Globus pallidus (tissue), 1 donor: ENCODE measurements at places on chromosomes 5 and 9.
A peak's percentile ranks its signal among the peaks of the same experiment; 100 is the strongest.

DNA sequence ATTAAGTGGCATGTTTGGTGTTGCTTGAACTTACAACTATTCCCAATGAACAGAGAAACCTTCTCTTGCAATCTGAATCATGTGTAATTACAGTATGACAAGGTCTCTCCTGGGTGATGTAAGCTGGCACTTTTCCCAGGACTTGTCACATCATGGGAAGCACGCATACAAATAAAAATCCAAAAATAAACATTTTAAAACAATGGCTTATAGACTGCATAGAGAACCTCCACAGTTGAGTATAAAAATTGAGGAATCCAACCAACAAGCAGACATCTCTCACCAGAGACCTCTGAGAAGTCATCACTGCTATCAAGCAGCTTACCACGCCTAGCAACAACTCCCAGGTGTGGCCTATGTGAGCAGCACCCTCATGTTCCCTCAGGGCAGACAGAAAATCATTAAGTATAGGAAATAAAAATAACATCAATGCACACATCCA, 3.9 kb downstream of the MLLT3 start:
- no peak for DNase-seq

DNA sequence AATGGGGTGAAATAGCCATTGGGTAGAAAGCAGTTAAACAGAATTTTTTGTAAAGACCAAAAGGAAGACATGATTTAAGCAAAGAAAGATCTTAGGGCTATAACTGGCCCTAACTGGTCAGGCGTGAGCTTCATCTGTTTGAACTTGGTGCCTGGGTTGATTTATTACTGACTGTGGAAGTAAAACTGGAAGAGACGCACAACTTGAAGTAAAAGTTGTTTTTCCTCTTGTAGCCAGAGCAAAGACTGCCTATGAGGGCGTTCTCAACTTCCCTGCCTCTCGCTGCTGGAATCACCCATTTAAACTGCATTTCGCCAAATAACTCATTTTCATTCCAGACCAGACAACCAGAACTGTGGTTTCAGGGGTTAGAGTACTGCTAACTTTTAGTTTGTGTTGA, 1.5 kb downstream of the THBS4 start:
- no peak for DNase-seq

DNA sequence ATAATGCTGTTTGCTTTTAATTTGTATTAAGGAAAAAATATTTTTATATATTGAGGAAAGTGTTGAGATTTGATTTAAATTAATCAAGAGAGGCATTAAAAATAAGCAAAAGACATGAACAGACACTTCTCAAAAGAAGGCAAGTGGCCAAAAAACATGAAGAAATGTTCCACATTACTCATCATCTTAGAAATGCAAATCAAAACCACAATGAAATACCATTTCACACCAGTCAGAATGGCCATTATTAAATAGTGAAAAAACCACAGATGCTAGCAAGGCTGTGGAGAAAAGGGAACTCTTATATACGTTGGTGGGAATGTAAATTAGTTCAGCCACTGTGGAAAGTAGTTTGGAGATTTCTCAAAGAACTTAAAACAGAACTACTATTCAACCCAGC, 45.9 kb downstream of the RANBP17 start:
- DNase-seq = no peak

DNA sequence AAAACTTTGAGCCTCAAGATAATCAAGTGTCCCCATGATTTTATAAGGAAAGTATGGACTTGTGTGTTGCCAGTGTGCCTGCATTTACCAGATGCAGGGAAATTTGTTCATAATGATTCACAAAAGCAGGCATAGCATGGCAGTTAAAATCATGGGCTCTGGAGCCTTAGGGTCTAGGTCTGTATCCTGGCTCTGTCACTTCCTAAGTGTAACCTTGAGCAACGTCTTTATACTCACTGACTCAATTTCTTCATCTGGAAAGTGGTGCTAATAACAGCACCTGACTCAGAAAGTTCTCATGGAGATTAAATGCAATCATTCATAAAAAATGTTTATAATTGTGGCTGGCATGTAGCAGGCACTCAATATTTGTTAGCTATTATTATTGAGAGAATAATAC, 234.9 kb downstream of the SAXO1 start:
- DNase-seq = no peak

DNA sequence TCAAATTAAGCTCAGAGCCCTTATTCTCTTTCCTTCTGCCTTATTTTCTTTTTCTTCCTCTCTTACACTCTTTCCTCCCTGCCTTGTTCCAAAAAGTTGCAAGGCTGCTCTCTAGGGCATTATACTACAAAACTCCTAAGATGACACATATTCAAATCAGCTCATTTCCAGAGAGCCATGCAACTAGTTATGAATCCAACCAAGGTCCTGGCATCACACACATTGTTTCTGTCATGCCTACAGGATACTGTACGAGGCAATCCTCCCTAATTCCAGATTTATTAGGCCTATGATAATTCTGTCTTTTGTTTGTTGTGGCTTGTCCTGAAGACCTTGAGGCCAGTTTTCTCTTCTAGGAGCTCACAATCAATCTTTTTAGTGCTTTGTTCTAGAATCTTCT, 87.0 kb upstream of the TBCA start:
- no peak for DNase-seq

- no peak for DNase-seq
Measured at GRCh38 chr5:50562694-50563093, 103.7 kb upstream of the PARP8 start.

GRCh38 chr9:82302968-82303655, 314.5 kb downstream of the SPATA31D1 start:
- DNase-seq = no peak

GRCh38 chr5:98957307-98957706, 28.5 kb upstream of the CHD1 start:
- no peak for DNase-seq

DNA sequence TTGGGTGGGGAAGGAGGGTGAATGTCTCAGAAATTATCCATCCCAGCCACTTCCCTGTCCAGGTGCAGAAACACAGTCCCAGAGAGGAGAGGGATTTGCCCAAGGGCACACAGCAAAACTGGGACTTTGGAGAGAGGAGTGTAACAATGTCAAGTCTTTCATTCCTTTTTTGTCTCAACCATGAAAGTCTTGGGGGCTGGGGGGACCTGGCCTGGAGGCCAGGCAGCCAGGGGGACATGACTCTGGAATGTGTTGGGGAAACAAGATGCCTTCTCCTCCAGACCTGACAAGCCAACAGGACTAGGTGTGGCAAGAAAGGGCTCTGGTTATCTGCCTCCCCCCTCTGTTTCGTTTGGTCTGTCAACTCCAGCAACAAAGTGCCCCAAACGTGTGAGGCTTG, 13.9 kb upstream of the HAND1 start:
- no peak for DNase-seq

DNA sequence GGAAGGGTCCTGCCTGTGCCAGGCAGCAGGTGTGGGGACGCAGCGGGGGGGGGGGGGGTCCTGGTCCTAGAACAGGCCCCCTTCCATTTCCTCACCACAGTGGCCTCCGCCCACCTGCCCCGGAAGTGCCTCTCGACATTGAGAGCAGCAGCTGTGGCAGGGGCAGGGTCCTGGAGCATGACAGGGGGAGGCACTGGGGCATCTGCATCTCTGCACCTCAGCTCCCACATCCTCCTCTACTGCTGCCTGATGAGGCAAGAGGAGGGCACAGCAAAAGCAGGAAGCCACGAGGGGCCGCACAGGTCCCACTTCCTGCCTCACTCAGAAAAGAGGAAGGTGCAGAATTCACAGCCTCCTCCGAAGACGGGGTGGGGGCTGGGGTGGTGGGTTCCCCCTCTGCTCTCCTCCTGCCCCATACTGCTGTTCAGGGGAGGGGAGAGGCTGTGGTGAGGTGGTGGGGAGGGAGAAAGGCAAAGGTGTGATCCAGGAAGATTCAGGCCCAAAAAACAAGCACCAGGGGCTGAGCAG, 14.8 kb downstream of the AKNA start:
- peak; percentile 65 for DNase-seq

GRCh38 chr5:156407251-156407650, 80.3 kb downstream of the SGCD start:
- DNase-seq = no peak

DNA sequence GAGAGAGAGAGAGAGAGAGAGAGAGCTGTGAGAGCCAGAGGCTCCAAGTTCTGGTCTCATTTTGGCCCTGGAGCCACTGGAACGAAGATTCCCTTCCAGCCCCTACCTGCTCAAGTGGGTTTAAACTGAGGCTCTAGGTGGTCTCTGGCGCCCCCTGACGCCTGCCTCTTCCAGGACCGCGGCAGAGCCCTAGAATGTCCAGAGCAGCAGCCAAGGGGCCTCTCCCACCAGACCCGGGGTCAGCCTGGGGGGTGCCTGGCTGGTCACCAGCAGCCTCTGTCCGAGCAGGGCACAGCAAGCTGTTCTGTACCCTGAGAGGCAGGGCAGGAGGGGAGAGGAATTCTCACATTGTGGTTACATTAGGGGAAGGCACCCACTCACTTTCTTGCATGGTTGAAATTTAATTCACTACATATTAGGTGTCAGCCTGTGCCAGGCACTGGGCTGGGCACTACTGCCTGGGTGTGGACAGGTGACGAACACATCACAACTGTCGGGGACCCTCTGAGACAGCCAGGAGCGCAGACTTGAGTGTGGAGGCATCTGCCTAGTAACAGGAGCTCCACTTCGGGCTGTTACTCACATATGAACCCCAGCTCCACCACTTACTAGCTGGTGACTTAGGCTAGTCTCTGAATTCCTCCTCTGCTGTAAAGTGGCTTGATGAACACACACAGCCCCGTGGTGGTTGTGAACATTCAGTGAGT, 44.5 kb downstream of the AMBP start:
- peak; percentile 20 for DNase-seq

GRCh38 chr5:3347741-3348140, 247.9 kb upstream of the IRX1 start:
- DNase-seq = no peak

DNA sequence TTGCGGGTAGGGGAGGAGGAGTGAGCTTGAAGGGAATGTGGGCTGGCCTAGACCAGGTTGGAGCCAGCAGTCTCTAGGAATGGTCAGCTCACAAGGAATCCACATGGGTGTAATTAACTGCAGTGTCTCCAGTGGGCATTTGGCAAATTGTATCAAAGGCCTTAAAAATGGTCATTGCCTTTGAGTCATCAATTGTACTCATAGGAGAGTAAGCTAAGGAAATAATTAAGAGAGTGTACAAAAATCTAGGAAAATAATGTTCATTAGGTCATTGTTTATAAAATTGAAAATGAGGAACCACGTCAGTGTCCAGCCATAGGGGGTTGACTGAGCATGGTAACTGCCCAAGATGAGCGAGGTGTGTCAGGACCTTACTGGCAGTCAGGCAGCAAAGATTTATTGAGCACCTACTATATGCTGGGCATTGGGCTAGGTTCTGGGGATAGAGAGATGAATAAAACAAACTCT, 29.8 kb upstream of the RPL26L1 start:
- no peak for DNase-seq

DNA sequence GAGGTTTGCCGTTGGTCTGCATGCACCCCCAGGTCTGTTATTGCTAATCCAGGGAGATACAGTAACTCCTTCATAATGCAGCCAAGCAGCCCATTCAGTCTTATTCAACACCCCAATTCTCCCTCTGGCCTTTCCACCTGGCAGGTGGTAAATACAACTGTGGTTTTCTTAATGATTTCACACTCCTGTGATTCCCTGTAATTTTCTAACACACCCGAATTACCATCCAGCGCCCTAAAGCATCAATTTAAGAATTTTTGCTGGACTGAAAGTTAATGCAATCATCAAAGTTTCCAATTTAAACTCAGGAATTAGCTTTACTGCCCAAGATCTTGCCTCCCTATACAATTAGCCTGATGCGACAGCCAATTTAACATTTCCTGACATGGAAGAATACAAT, 62.5 kb downstream of the GNAQ start:
- DNase-seq = no peak

DNA sequence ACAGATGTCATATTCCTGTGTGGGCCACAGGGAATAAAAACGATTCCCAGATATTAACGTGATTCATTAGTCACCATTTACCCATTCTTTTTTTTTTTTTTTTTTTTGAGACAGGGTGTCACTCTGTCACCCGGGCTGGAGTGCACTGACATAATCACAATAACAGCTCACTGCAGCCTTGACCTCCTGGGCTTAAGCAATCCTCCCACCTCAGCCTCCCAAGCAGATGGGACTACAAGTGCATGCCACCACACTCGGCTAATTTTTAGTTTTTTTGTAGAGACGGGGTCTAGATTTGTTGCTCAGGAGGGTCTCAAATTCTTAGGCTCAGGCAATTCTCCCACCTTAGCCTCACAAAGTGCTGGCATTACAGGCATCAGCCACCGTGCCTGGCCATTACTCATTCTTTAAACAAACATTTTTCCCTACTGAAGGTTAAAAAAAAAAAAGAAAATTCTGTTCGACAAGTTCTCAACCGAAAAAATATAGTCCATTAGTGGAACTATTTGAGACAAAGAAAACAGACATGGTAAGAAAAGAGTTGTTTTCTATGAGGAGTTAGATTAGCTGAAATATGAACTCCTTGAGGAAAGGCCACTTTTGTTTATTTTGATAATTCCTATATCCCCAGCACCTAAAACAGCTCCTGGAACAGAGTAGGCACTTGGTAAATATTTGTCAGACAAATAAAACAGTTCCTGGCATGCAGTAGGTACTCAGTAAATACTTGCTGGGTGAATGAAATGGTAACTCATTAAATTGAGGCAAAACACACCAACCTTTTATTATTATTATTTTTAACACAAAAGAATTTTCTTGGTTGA, 32.1 kb upstream of the PDCL start:
- no peak for DNase-seq

DNA sequence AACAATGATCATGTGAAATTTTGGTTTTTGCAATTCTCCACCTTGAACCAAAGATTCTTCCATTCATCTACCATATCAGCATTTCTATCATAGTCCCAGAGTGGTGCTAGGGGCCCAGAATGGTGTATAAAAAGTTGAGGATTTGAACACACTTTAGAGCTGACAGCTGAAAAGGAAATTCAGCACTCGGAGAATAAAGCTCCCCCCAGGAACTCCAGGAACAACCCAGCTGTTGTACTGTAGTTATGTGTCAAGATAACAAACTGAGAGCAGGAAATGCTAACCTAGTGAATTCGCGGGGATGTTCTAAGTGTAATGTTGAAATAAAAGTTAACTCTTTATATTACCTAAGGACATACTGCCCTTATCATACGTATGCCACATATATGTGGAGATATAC, 216.7 kb downstream of the NFIB start:
- no peak for DNase-seq

DNA sequence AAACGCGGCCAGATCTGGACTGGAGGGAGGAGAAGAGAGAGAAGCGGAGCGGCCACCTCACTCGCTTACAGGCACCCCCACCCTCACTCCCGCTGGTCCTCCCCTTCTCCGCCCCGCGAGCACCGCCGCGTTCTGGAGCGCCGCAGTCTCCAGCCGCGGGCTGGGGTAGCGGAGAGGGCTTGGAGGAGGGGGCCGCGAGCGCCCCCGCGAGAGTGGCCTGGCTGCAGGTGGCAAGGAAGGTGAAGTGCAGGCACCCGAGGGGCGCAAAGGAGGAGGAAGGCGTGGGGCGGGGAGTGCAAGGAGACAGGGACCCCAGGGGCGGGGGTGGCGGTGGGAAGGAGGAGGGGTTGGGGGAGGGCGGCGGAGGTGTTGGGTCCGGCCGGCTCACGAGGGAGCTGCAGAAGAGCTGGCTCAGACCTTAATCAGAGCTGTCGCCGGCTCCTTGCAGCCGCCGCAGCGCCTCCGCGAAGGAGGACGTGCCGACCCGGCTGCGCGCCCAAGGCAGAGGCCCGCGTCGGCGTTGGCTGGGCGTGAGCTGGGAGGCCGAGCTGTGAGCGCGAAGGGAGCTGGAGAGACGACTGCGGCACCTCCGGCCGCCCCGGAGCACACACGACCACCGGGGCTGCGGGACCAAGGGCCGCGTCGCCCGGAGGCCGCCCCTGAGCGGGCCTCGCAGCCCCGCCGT, at the start of gene DMRT3:
Gene DMRT3, plus strand, starts transcription at position 398 of the 685 bp plus-strand sequence. CDS start 347 bp downstream, outside the sequence.
- DNase-seq = no peak

- DNase-seq = no peak
Measured at GRCh38 chr5:158207733-158208132, 348.8 kb upstream of the CLINT1 start.
